ENCODE measurements at places on chromosomes 3 and 15.
A peak's percentile ranks its signal among the peaks of the same experiment; 100 is the strongest.

GRCh38 chr3:168249205-168249549, 153.5 kb upstream of the GOLIM4 start:
- no peak for DNase-seq

- no peak for DNase-seq
Measured at GRCh38 chr3:114962189-114962588, 184.9 kb downstream of the ZBTB20 start.

DNA sequence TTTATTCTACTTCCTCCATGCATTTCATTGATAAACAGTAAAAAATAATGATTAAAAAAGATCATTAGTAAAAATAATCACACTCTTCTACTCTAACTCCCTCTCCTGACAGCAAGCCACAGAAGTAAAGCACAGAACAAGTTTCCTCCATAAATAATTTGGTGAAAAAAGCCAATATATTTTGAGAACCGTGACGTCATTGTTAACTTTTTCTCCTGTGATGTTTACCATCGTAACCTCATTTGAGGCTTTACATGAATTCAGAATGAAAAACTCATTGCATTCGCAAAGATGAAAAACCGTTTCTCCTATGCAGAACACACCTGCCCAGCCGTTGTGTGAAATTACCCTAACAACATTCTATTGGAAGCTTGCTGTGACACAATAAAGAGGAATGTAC, 120.7 kb downstream of the NSUN3 start:
- DNase-seq: no peak

DNA sequence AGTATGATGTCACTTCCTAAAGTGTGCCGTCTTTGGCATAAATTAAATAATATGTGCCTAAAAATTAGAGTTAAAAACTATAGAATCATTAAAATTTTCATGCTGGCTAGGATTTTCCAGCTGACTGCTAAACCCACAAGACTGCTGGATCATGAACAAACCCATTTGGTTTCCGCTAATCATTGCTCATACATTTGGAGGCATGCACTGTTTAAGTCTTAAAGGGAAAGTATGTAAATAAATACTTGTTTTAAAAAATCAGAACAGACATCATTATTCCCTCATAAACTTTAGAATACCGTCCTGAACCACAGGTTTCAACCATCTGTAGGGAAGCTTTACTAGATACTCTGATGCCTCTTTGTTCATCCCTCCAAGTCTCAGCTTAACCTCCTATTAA, 26.5 kb downstream of the ATP6V1A start:
- DNase-seq: no peak

DNA sequence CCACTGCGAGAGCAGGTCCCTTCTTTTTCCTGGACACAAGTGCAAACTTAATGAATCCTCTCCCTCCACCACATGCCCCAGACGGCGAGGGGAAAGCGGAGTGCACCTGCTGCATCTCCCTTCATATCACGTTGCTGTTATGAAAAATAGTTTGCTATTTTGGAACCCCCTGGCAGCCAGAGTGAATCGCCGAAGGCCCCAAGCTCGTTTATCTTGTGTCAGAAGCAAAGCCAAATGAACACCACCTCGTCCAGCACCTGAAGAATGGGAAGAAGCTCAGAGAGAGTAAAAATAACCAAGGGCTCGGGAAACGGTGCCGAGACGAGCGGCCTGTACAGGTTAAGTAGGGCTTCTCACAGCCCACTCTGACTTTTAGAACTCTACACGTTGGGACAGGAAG, 394.6 kb upstream of the RORA start:
- DNase-seq: no peak

DNA sequence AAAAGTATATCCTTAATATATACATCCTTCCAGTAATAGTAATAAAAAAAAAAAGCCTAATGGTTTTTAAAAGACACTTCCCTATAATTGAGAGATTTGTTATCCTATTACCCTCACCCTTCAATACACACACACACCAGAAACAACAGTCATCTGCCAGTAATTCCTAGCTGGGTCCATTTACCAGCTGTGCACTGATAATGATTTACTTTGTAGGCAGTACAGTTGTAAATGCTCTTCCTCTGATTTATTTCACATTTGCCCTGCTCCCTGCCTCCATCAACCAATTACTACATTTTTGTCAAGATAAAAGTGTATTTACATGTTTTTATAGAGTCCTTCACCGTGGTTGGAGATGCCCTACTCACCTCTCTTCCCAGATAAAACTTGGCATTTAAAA, 12.4 kb downstream of the TPM1 start:
- DNase-seq: no peak

DNA sequence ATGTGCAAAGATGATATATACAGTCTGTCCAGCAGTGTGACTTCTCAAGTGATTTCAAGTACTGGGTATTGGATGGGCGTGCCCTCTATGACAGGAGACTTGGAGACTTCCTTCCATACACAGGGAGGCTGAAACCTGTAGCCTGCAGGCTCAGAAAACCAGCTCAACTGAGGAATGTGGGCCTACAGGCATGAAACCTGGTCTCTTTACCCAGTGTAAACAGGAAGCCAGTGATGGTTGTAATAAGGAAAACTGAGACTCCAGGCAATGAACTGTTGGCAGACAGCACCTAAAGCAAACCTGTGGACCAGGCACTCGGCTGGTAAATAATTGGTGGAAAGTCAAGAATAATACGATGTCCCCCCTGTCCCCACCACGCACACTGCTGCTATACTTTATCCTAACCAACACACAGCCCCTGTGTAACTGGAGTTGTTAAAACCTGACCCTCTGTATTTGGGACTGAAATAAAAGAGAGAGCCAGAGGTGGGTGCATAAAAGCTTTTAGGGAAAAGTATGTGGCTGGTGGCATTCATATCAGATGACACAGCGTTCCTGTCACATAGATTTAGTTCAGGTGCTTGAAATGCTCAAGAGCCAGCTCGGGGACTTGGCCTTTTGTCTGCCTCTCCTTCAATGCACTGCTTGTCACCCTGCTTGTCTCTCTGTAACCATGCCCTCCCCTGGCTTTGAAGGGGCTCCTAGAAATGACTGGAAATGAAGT, 144.7 kb downstream of the TPRG1 start:
- peak; percentile 72 for DNase-seq

DNA sequence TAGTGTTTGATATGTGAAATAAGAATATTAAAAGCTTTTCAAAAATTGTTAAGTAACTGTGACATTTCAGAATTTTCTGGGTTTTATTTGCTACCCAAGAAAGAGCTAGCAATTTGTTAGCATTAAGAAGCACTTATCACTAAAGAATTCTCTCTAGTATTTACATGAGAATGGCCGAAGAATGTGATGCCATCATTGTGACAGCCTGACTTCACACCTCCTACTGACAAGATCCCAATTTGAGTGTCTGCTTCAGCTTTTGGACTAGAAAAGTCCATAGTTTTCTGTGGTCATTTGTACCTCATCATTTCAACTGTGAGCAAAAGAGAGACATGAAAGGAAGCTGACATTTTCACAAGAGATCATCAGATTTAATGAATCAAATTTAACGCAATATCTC, 548.1 kb upstream of the AGTR1 start:
- DNase-seq: no peak

DNA sequence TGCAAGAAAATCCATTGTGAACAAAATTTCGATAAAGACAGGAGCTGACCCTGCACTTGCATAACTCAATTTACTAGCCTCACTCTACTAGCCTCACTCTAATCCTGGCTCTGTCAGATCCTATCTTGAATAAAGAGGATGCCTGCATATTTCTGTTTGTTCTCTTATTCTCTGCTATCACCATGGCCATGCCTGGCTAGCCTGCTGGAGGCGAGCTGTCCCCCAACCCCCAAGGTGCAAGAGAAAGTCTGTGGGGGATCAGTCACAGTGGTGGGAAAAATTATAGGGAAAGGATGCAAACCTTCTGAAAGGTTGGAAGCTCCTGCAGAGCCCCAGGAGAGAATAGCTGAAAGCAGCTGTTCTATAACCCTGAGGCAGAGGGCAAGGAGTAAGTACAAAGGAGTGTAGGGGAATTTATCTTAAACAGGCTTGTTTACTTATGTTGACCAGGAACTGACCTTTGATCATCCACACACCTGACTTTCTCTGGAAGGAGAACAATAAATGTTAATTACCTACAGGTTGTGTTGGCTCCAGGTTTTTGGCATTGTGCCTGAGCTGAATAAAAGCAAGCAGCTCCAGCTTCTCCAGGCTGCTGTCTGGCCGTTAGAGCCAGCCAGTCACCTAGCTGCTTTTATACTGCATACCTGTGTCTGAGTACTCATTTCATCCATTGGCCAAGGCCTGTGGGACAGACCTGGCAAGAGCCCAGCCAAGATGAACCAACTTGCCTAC, 137.7 kb upstream of the RASGRP1 start:
- peak; percentile 95 for DNase-seq

GRCh38 chr3:127790882-127791183, 31.5 kb downstream of the MGLL start:
- no peak for DNase-seq

- DNase-seq: no peak
Measured at GRCh38 chr15:98983334-98983733, 24.3 kb downstream of the PGPEP1L start.

DNA sequence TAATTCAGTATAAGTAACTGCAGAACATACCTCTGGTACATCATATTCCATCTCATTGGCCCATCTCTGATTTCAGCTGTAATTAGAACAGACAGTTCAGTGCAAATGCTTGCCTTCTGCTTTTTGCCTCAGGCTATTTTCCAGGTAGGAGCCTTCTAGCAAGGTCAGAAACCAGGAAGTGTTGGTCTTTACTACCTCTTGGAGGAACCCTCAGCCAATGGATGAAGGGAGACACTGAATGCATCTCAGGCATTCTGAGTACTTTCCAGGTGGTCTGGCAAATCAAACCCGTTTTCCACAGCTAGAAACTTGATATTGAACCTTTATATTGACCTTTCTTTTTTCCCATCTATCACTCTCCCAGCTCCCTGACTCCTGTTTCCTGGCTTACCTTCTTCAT, 348.5 kb upstream of the SOX2 start:
- DNase-seq: no peak

DNA sequence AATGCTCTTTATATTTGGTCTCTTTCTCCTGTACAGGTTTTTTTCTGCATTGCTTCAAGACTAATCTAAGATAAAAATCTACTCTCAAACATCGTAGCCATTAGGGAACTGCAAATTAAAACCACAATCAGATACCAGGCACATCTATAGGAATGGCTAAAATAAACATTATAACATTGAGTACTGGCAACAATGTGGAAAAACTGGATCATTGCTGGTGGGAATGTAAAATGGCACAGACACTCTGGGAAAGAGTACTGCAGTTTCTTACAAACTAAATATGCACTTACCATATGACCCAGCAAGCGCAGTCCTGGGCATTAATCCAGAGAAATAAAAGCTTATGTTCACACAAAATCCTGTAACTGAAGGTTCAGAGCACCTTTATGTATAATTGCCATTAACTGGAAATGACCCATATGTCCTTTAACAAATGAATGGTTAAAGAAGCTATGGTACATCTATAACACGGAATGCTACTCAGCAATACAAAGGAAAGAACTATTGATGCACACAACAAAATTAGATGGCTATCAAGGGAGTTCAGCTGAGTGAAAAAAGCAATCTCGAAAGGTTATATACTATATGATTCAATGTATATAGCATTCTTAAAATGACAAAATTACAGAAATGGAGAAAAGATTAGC, 6.3 kb downstream of the ABCC5 start:
- DNase-seq: no peak

All from mucosa of descending colon (tissue), 3 donors.